ENCODE measurements at places on chromosomes 5 and 9. TPM values are rescaled to one million over a fixed set of nuclear protein-coding genes. Genes with fewer than 3 reads are reported as not detected.

DNA sequence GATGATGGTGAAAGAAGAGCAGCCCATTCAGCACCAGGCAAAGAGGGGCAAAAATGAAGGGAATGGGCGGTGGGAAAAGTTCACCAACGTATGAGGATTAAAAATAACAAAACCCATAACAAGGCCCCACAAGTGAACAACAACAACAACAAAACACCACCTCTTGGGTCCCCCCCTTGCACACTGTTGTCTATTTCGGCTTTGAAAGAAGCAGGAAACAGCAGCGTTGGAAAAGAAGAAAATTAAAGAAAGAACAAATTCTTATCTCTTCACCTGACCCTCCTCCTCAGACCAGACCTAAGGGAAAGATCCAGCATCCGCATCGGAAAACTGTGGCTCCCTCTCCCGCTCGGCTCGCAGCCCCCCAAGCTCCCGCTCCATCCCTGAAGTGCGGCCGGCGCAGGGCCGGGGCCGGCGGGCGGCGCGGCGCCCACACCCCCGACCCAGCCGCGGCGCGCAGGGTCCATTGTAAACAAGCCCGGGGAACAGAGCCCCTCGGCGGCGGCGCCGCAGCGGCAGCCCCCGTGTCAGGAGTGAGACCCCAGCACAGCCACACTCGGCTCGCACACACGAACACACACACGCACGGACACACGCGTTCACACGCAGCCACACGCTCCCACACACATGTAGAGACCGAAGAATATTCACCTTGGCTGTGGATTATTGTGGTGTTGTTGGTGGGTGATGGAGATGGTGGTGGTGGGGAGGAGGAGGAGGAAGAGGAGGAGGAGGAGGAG, 535 bp downstream of the RFX3 start:
- DNase-seq, result peak; percentile 42

DNA sequence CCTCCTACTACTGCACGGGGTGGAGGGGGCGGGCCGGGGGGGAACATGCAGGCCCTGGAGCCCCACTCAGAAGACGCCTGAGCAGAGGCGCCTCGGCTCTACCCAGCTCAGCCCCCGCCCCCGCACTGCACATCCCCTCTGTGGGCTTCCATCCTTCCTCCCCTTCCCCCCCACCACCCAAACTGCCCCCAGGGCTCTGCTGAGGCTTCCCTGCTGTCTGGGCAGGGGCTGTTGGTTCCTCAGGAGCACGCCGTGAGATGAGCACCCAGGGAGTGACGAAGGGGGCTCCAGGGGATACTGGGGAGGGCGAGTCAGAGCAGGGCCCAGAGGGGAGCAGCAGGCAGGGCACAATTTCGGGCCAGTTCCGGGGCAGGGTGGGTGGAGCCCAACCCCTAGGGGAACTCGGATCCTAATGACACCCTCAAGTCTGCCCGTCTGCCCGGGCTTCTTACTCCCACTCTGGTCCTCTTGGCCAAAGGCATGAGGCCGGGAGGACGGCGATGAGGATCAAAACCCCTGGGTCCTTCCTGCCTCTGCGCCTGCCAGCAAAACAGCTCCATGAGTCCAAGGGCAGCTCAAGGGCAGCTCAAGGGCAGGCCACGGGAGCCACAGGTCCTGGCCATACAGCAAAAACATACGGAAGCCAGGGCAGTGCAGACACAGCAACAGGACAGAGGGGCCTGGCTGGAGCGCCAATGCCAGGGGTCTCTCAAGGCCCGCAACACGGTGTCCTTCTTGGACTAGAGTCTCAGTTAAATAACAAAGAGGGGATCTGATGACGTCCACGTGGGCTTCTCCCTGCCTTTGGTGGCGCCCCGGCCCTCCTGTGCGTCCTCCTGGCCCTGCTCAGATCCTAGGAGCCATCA, 200.9 kb downstream of the AUH start:
- no peak for DNase-seq

Gene ARHGEF37
- total RNA-seq, result 1.8 TPM

Gene SPTAN1
- total RNA-seq, result 769 TPM

Gene ENDOG
- 9.6 TPM for total RNA-seq

Gene INSL4
- total RNA-seq, result not detected

- DNase-seq, result no peak
These were observed 13.7 kb downstream of the TUT7 start for GRCh38 chr9:86340356-86341006.

Gene NPDC1
- total RNA-seq, result 106 TPM

Gene EDIL3
- not detected for total RNA-seq

Gene FGD3
- 188 TPM for total RNA-seq

GRCh38 chr5:82356808-82357671, 78.9 kb upstream of the RPS23 start:
- DNase-seq, result peak; percentile 35

GRCh38 chr5:149265597-149265996, 6.1 kb upstream of the AFAP1L1 start:
- DNase-seq, result no peak

GRCh38 chr9:127905004-127905728, 5.8 kb upstream of the ST6GALNAC6 start:
- DNase-seq, result peak; percentile 86

GRCh38 chr5:126450346-126450745, 27.1 kb downstream of the GRAMD2B start:
- peak; percentile 13 for DNase-seq

Gene AK8
- total RNA-seq, result not detected

- no peak for DNase-seq
These were observed 1.8 kb downstream of the ARRDC3 start for GRCh38 chr5:91381239-91381773.

Gene HTR1A
- total RNA-seq, result not detected

Gene SH3TC2
- 0.69 TPM for total RNA-seq

- no peak for DNase-seq
These were observed 599.0 kb downstream of the TLR4 start for GRCh38 chr9:118303216-118303615.

Gene CDKN2A
- total RNA-seq, result 16.5 TPM

DNA sequence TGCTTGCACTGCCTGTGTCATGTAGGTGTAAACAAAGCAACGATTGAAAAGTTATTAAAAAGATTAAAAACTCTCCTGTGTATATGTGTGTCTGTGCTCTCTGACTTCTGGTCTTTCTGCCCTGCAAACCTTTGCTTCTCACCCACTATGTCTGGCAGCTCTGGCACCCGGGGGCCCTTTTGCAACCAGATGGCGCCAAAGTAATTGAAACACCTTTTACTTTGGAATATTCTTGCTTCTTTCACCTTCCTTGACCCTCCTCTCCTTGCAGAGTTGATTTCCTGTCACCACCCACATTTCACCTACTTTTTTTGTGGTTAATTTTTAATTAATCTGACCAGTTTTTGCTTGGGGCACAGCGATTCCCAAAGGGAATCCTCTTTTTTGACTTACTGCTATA, 275.5 kb downstream of the ARHGEF28 start:
- no peak for DNase-seq

GRCh38 chr9:115923903-115924668, 229.5 kb upstream of the PAPPA start:
- DNase-seq, result no peak

Gene WDR38
- total RNA-seq, result not detected

GRCh38 chr9:115810166-115810565, 343.4 kb upstream of the PAPPA start:
- no peak for DNase-seq

DNA sequence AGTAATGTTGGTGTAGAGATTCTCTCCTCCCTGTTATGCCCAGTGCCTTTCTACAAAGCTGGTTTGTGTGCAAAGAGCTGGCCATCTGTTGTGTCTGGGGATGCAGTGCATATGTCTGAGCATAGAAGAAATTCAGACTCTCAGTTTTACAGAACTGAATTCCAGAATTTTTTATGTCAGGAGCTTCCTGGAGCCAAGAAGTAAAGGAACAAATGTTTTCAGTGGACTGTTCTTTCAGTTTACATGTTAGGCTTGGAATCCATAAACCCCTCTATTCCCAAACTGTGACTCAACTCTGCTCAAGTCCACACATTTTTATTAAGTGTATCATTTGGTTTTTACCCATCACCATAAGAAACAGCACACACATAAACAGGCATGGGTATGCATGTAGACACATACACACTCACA, 366.0 kb downstream of the BRINP1 start:
- no peak for DNase-seq

Data from CD4-positive, CD25-positive, alpha-beta regulatory T cell (primary cell).